Right lung (tissue), 10 donors: ENCODE measurements at places on chromosomes 2 and 18. TPM values are rescaled to one million over a fixed set of nuclear protein-coding genes. Genes with fewer than 3 reads are reported as not detected.

The TM4SF20 gene
- polyA plus RNA-seq = not detected

The CDH19 gene
- 0.15 TPM for polyA plus RNA-seq

The SPAG16 gene
- 47.0 TPM for polyA plus RNA-seq

The GALR1 gene
- polyA plus RNA-seq = 0.06 TPM

The LHCGR gene
- 0.06 TPM for polyA plus RNA-seq

The C2orf78 gene
- not detected for polyA plus RNA-seq

The SH3YL1 gene
- 101 TPM for polyA plus RNA-seq

The COLEC11 gene
- 5.0 TPM for polyA plus RNA-seq

The EVA1A gene
- 26.5 TPM for polyA plus RNA-seq

DNA sequence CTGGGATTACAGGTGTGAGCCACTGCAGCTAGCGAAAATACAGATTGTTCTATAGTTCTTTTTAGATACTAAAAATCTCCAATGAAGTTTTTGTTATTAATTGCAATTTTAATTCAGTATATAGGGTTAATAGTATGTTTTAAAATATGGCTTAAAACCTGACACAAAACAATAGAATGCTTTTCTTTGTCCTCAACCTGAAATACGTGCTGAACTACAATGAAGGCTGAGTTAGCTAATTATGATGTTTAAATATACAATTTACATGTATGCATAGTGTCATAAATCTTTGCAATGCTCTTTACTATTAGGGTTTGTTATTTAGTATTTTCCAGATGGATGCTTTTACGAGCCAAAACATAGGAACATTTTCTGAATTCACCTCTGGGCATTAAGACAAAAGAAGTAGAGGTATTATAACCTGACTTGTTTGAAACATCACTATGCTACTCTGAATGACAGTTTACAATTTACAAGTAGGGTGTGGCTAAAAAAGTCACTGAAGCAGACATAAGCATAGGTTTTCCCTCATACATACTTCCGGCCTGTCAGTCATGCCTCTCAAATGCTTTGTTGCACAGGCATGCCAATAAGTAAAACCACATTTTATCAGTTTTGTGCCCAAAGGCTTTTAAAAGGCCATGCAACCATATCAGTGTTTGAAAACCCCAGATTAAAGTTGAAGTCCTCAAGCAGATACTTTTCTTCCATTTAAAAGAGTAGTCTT, 168.3 kb downstream of the OTX1 start:
- DNase-seq = no peak

DNA sequence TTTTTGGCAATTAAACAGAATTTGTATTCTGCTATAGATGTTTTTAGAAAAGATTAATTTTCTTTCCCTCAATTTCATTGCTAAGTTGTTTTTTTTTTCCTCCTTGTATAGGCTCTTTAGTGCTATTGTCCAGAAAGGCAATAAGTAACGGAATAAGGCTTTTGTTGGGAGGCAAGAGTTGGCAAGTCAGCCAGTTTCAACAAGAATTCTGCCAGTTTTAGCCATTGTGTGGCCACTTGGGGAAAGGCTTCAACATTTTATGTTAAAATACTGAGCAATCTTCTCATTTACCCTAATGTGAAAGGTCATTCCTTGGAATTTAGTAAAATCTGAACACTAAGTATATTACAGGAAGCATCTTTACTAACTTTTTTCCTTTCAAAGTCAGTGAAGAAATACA, 9.6 kb downstream of the CALCRL start:
- DNase-seq = no peak

- no peak for DNase-seq
Observed at GRCh38 chr18:76452357-76452756, 42.7 kb downstream of the ZNF516 start.

GRCh38 chr2:19759880-19760279, 141.9 kb downstream of the TTC32 start:
- DNase-seq = no peak

DNA sequence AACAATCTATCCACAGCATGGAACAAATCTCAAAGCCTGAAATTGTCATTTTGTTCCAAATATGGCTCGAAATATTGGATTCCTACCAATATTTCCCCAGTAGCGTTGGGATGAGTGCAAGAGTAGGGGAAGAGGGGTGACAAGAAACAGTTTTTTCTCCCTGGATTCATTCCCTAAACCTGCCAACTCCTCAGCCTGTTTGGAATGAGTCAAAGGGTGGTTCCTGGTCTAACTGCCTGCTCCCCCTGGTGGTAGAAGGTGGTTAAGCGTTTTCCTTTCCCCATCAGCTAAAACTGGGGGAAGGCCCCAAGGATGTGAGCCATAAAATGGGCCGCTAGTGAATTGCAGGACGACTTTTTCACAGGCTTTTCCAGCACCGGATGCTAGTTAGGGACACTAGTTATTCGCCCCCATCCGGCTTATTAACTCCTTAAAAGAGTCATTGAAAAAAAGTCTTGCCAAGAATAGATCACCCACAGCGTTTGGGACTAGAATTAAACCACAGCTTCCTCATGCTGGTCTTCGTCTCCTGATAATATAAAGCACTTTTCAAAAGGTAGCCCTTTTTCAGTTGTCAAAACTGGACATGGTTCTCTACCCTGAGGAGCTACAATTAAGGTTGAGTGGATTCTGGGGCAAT, 72.5 kb downstream of the DHRS9 start:
- DNase-seq = no peak

DNA sequence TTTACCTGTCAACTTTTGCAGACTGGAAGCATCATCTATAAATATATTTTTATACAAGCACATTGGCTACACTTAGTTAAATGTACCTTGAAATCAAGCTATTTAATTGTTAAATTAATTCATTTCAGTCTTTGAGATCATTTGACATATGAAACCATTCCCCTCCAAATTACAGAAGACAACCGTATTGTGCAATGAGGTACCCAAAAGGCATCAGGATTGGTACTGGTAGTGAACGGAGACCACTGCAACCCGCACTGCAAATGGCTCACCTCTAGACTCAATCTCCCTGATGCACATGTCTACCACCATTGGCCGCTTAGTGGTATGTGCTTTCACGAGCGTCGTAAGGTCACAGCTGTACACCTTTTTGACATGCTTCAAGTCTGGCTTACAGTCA, 47.8 kb upstream of the CHRNA1 start:
- no peak for DNase-seq

DNA sequence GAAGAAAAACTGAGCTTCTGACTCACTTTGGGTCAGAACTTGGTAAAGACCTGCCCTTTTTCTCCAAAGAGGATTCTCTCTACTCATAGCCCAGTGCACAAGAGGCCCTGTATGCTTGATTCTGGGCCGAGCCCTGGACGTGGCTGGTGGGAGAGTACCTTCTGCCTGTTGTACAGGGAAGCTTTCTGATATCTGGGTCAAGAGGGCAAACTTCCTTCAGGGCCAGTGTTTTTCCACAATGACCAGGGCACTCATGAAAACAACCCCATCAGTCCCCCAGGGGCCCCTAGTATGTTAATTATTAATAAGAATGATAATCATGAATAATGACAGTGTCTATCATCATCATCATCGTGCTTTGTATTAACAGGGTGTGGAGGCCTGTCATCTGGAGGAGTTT, 90.0 kb downstream of the TGFA start:
- DNase-seq = no peak

DNA sequence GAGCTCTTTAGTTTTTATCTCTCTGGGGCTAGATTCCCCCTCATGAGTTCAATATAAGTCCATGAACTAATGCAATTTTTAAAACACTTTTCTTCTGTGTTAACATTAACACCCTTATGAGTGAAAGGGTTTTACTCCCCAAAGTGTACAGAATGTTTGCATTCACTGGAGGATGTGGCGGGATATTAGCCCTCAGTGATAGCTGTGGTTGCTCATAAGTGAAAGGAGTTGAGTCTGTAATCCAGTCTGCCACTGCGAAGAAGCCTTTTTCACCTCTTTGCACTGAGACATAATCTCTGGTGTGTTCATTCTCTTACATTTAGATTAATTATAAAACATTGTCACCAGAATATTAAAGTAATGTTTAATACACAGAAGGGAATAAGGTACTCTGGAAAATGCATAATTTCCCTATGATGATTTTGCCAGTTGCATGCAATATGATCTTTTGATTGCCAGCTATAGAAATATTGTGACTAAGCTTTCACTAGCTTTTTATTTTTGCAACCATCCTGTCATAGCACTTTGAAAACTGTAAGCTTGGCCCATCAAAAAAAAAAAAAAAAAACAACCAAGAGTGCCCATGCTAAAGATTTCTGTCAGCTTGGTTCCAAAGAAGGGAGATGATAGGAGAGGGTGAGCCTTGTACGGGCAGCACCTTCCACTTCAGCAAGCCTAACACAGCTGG, 113.2 kb downstream of the BCL11A start:
- DNase-seq = no peak

DNA sequence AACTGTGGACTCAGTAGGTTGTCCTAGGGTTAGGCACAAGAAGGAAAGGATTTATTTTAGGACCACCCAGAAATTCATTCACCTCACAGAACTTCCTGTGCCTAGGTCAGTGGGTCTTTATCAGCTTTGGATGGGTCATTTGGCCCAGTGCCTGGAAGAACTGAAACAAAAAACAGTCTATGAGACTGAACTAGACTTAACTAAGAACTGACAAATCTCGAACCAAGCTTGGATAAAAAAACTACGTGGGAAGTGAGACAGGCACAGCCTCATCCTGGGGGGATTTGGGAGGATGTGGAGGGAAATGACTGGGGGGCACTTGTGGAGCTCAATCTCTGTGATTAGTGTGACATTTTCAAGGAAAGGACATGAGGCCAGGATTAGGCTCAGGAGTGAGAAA, 2.3 kb upstream of the OST4 start:
- no peak for DNase-seq

DNA sequence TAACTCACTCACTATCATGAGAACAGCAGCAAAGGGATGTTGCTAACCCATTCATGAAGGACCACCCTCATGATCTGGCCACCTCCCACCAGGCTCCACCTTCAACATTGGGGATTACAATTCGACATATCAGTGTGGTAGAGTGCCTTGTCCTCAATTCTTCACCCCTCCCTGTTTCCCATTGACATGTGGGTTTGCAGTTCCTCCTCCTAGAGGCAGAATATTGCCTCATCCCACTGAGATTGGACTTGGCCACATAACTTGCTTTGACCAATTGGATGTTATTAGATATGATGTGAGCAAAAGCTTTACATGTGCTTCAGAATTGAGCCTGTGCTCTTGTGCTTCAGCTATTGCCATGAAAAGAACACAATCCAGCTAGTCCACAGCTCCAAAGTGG, 217.0 kb upstream of the CXCR4 start:
- no peak for DNase-seq

DNA sequence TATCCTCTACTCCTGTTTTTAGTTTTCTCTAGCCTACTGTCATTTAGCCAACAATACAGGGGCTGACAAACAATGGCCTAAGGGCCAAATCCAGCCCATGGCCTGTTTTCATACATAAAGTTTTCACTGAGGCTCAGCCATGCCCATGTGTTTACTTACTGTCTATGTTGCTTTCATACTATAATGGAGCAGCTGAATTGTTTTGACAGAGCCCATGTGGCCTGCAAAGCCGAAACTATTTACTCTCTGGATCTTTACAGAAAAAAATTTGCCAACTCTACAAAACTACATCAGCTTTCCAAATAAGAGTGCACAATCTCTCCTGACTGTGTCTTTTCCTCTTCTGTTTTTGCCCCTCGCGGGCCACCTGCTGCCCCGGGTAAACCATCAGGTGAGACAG, 24.0 kb downstream of the LGALSL start:
- peak; percentile 43 for DNase-seq

GRCh38 chr2:62234755-62235655, 39.1 kb downstream of the B3GNT2 start:
- DNase-seq = no peak

GRCh38 chr2:11984316-11985158, 238.1 kb downstream of the LPIN1 start:
- DNase-seq = no peak

GRCh38 chr2:235709969-235710879, 216.4 kb downstream of the AGAP1 start:
- no peak for DNase-seq

DNA sequence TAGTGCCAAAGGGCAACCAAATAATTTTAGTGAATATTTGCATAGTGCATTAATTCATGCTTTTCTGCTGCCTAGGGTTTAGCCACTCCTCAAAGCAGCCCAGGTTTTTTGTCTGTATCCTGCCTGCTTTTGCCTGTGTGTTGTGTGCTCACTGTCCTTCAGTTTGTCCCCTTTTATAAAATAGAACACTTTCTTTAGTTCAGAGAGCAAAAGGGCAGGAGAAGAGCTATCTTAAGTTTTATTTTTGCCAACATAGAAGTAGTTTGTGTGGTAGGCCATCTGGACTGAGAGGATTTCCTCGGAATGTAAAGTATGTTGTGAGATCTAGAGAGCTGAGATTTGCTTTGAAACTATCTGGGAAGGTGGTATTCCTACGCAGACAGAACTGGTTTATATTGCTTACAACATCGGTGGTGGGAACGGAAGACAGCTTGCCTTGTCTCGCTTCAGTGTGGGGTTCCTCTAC, 64.9 kb downstream of the EML4 start:
- DNase-seq = peak; percentile 28

GRCh38 chr2:7826656-7827055, 855.2 kb upstream of the ID2 start:
- DNase-seq = no peak

- DNase-seq = no peak
Observed at GRCh38 chr2:162116352-162116751, 35.7 kb downstream of the GCG start.

DNA sequence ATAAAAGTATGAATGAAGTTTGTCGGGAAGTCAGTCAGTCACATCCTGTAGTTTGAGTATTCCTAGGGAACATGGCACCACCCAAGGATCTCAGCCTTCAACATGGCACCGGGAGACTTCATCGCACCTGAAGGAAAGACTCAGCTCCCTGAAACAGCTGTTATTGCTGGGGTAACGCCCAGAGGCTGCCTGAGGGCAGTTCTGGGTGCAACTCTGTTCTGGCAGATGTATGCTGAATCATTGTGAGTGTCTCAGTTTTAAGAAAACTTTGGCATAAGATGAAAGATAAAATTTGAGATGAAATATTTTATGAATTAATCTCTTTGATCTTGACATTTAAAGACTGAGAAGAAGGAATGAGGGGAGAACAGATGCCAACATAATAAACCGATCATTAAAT, 49.9 kb upstream of the SERPINB2 start:
- no peak for DNase-seq

DNA sequence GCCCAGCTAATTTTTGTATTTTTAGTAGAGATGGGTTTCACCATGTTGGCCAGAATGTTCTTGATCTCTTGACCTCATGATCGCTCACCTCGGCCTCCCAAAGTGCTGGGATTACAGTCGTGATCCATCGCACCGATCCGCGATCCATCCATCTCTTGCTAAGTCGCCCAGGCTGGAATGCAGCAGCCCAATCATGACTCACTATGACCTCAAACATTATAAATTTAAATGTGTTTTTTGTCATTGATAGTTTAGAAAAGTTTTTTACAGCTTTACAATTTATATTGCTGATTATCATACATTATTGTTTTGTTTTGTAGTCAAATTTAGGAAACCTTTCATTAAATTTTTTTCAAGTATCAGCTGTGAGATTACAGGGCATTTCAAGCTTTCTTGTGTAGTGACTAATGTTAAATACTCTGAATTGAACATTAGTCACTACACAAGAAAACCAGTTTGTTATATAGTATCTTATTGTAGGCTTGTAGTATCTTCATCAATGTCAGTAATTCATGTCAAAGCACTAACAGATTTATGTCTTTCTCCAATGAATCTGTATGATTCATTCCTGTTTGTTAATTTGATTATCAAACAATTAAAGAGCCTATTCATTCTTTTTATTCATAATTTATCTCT, 37.5 kb downstream of the NR4A2 start:
- no peak for DNase-seq

GRCh38 chr18:47754311-47755101, 176.0 kb downstream of the SMAD2 start:
- DNase-seq = no peak

- no peak for DNase-seq
Observed at GRCh38 chr2:231259104-231259503, 60.7 kb downstream of the ARMC9 start.
